ENCODE measurements at places on chromosomes 12 and 14.

DNA sequence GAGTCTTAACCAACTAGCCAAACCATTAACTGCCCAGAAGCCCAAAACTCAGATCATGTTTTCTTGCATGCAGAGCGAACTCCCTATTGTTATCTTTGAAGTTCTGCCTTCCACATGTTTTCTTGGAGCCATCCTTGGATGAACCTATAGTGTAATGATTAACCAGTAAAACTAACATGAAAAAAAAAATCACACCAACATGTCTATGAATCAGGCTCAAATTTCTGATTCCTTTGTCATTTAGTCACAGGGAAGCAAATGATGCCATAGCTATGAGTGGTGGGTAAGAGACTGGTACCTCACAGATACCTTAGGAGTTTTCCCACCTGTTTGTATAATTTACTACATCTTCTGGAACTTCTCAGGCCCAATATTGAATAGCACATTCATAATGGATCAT is 70.7 kb downstream of the PTPRO start:
- no peak for DNase-seq

DNA sequence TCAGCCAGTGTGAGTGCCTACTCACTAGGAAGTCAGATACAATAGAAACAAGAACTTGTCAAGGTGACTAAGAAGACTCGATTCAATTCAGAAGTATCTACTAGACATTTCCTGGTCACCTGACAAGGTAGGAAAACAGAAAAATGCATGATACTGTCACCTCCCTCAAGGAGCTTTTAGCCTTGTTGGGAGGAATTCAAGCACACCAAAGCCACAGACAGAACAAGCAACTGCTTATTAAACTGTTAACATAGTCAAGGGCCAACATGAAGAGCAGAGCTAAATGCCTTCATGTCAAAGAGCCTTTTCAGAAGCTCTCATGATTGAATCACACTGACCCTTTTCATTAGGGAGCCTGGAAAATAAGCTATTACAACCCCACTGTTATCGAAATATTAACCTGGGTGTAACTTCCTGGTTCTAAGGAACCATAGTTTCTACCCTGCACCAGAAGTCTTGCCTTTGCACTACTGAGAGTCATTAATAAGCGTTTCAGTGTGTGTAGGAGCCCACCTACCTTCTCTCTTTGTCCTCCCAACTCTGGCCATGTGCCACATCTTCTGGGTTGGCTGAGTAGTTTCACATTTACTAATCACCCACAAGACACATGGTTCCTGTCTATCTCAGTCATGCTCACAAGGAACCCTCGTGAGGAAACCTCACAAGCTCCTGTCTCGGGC is 31.0 kb upstream of the LGALS3 start:
- DNase-seq = peak; percentile 30

- DNase-seq = no peak
Measured at GRCh38 chr12:122643207-122643805, 59.9 kb downstream of the HCAR2 start.

GRCh38 chr12:132430838-132431774 is 58.8 kb upstream of the FBRSL1 start:
- no peak for DNase-seq

- no peak for DNase-seq
Measured at GRCh38 chr12:1517007-1517406, 77.4 kb downstream of the FBXL14 start.

DNA sequence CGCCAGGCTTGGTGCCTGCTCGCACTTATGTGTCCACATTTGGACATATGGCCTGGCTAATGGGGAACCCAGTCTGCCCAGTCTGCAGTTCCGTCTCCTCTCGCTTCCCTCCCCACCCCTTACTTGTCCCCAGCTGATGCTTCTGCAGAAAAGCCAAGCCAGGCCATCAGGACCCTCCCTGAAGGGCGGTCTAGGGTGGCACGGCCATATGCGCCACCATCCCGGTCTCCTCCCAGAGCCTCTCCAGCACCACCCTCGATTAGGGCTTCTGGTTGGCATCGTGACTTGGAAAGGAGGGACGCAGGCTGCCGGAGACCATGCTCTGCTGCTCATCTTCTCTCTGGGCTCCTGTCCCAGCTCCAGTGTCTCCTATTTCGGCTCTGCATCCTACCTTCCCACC is 54.6 kb downstream of the CALM1 start:
- no peak for DNase-seq

GRCh38 chr12:119227292-119227691 is 48.6 kb downstream of the HSPB8 start:
- no peak for DNase-seq

GRCh38 chr12:54398995-54399793 is 14.7 kb upstream of the ZNF385A start:
- DNase-seq = peak; percentile 59

- DNase-seq = peak; percentile 1
Measured at GRCh38 chr14:51328064-51328771, 88.2 kb downstream of the TMX1 start.

DNA sequence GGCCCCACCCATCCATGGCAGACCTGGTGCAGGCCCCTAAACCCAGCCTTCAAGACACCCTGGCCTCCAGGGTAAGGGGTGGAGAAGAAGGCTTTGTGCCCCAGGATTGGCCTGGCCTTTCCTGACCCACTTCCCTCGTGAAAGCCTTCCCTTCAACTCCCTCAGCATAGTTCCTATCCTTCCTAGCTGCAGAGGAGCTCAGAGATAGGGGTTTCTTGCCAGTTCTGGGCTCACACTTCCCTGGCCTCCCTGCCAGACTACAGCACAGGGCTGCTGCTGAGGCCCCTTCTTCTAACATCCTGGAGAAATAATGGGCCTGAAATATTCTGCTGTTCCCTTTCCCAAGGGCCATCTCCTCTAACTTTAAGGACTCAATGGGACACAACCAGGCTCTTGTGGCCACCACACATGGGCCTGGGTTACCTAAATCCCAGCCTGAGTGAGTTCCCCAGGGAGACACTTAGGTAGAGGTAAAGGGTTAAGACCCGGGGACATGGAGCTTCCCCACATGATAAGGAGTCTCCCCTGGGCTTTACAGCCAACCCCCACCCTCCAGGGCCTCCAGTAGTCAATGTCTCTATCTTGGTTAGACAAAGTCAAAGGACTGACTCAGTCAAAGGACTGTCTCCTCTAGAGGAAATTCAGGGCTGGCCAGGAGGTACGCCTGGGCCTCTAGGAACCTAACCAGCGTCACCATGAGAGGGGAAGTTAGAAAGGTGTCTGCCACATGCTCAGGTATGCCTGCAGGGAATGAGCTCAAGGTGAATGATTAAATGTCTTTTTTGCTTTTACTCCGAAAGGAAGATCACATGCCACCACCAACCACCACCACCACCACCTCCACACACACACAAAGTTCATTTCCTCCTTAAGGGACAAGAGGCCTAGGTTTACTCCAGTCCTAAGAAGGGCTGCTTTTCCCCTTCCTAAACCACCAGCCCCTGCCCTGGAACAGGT is 7.1 kb downstream of the ZFP36L1 start:
- DNase-seq = no peak

DNA sequence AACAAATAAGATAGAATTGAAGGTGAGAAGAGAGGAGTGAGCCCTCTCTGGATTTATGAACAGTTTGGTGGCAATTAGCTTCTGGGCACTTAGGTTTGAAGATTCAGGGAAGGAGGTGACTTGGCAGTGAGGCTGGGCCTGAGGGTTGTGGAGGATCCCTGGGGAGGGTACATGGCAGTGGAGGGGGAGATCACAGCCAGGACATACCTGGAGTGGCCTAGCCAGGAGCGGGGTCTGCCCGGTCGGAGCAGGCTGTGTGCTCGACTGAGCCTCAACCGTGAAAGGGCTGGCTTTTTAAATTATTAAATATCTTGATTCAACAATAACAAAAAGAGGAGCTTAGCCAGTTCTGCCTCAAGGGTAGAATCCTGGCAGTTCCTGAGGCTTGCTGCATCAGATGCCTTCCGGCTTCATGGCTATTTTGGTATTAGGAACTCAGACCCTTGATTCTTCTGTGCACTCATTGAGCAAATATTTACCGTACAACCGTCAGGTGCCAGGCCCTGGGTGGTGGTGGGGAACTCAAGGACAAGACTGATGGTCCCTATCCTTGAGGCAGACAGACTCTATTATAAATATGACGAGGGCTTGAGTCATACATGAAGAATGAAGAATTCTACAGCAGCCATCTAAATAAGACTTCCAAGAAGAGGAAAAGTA is 73.4 kb downstream of the SPTB start:
- no peak for DNase-seq

- no peak for DNase-seq
Measured at GRCh38 chr12:54175200-54175963, 13.4 kb downstream of the SMUG1 start.

GRCh38 chr14:94670692-94671285 is 58.6 kb downstream of the SERPINA3 start:
- DNase-seq = no peak

GRCh38 chr12:27119797-27120196 is 37.4 kb upstream of the C12orf71 start:
- DNase-seq = no peak

- no peak for DNase-seq
Measured at GRCh38 chr12:3319723-3320492, 171.1 kb upstream of the PRMT8 start.

GRCh38 chr14:75258079-75258802 is 20.4 kb upstream of the FOS start:
- no peak for DNase-seq

GRCh38 chr12:127628645-127629044 is 638.3 kb upstream of the TMEM132C start:
- DNase-seq = no peak

All from stimulated activated CD8-positive, alpha-beta memory T cell treated with anti-CD3 and anti-CD28 coated beads, Interleukin-15, amount 100 ng/mL, for 4 hours (primary cell).